ENCODE measurements at places on chromosomes 1 and 21.

DNA sequence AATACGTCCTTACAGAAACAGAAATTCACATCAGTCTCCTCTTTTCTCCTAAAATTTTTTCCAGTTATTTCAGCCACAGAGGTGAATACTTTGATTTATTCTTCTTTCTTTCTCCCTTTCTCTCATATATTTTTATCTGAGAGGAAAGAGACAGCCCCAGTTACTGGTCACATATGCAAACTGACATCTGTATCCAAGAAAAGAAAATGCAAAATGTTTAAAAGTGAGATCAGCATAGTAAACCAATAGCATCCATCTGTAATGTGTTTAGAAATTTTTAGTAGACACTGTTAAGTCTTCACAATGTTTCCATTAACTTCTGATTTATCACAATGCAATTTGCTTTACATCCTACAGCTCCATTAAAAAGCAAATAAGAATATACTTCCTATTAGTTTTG, 53.5 kb downstream of the NTNG1 start:
- no peak for DNase-seq

DNA sequence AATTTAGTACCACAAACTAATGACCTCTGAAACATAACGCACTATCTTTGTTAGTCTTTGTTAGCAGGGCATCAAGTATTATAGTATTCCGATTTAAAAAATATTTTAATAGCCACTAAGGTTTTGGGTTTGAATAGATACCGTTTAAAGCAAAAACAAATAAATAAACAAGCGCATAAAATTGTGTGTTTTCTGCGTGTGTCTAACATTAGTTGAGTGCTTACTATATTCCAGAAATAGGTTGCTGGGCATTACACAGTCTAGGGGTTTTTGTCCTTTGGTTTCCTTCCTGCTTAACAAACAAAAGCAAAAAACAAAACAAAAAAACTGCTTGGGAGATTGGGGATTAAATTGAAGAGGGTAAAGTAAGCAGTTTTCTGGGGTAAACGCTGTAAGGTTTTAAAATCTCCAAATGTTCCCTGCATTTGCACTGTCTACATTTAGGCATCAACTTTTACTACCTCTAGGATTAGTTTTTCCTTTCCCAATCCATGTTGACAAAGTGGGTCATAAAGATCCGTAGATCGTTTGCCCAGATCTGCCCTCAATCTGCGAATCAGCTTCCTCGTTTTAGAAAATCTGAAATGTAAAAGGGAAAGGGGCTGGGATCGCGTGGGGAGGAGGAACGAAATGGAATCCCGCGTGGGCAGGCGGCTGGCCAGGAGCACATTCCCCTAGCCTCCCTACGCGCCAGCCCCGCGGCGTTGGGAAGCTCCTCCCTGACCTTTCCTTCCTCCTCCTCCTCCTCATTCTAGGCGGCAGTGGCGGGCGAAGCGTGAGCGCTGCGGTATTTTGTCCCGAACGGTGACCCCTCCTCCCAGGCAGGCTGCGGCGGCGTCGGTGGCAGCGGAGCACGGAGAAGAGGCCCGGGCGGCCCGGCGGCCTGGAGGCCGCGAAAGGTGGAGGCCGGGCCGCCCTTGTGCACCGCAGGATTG, at the start of gene KCTD3:
Gene KCTD3, plus strand, starts transcription at position 749 of the 935 bp plus-strand sequence. CDS start 382 bp downstream, outside the sequence.
- peak; percentile 82 for DNase-seq

- no peak for DNase-seq
These were observed 109.8 kb downstream of the JAK1 start for GRCh38 chr1:64856553-64856952.

DNA sequence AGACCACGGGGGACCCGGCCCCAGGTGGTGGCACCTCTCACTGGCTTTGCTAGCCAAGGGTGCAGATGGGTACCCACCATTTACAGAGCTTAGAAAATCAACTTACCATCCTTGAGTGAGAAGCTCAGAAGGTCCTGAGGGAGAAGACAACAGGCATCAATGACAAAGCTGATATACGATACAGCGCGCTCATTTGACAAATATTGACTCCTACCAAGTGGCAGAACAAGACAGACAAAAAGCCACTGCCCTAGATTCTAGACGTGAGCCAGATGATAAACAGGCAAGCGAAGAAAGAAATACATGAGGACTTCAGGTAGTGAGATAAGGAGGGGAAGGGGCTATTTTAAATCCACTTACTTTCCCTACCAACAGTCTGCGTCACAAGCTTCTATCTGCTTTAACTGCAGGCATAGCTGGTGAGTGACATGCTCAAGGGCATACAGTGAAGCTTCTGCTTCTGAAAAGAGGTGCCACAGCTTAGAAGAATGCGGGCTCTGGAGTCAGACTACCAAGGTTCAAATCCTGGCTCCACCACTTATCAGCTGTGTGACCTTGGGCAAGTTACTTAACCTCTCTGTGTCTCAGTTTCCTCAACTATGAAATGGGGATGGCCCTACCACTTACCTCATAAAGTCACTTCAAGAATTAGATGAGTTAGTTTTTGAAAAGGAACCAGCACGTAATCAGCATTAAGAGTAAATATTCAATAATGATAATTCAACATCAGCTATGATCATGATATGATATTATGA, 29.1 kb downstream of the TMCO4 start:
- DNase-seq = no peak

DNA sequence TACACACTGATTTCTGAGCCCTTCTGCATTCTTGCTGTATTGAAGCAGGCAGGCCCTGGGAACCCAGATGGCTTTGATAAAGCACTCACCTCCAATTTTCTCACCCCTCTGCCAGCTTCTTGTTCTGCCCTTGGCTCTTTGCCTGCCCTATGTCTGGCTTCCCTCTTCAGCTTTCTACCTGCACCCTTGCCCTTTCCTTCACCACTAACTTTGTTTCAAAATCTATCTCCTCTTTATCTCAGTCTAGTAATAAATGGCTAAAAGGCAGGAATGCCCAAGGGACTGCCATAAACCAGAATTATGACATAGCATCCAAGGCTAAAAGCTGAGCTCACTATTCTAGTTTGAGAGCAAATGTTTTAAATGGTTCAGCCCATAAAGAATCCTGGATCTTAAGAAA, 178.7 kb downstream of the TNR start:
- DNase-seq = no peak

DNA sequence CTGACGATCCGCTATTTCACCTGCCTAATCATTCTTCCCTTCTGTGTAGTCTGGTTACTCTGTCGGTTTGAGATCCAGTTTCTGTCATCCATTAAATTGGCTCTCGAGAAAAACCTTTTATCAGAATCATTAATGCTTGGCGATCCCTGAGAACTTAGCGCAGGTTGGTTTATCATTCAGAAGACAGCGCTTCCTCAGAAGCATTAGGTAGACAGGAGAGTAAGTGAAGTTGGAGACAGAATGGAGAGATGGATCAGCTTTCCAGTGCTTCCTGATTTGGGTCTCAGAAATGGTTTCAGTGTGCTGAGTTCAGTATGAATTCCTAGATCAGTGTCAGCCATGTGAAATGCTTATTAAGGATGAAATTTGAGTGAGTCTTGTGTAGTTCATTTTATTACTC, 1.3 kb downstream of the USP1 start:
- DNase-seq = peak; percentile 16

GRCh38 chr1:172898866-172899265, 151.9 kb downstream of the TNFSF18 start:
- no peak for DNase-seq

DNA sequence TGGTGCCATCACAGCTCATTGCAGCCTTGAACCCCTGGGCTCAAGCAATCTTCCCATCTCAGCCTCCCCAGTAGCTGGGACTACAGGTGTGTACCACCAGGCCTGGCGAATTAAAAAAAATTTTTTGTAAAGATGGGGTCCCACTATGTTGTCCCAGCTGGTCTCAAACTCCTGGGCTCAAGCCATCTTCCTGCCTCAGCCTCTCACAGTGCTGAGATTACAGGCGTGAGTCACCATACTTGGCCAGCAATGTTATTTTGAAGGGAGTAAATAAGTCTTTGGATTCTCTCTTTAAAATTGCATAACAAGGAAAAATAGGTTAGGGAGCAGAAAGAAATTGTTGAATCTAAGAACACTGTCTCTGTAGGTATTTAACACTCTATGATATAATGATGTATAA, 111.3 kb downstream of the RPS6KC1 start:
- DNase-seq = no peak

GRCh38 chr21:45974073-45975019, 7.2 kb upstream of the COL6A1 start:
- peak; percentile 7 for DNase-seq

- DNase-seq = no peak
These were observed 403.3 kb downstream of the KIF26B start for GRCh38 chr1:245558069-245558468.

DNA sequence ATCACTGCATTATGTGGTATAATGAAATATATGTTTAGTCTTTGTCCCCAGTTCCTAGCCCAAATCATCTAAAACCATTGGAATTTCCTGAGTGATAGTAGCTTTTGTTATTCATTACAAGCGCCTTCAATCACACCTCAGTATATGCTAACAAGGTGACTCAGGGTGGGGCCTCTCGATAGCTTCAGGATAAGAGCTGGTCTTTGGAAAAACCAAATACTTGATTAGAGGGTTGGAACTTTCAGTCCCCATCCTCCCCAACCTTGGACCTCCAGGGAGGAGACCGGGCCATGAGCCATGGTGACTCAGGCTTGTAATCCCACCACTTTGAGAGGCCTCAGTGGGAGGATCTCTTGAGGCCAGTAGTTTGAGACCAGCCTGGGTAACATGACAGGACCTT, 5.1 kb upstream of the BRDT start:
- no peak for DNase-seq

- no peak for DNase-seq
These were observed 513.7 kb downstream of the PLA2G4A start for GRCh38 chr1:187342495-187342894.

- DNase-seq = no peak
These were observed 5.2 kb upstream of the INPP5B start for GRCh38 chr1:37951783-37952624.

DNA sequence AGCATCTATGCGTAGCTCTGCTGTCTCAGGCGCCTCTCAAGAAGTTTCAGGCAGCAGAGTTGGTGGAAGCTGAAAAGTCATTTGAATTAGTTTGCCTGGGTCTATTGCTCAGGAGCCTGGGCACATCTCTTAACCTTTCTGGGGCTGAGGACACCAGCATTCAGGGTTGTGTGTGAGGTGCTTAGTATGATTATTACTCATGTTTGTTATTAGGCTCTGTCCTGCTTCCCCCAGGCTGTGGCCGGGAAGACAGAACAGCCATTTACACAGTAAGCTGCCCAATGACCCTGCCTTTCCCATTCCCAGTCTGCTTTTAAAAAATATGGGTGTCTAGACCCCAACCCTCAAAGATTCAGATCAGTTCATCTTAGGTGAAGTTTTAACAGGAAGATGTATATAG, 53.9 kb upstream of the CACNA1E start:
- no peak for DNase-seq
